Frontal cortex (tissue), 4 donors: ENCODE measurements at places on chromosomes 1 and 21. TPM values are rescaled to one million over a fixed set of nuclear protein-coding genes. Genes with fewer than 3 reads are reported as not detected.

Gene SLAMF7
- not detected for total RNA-seq

Gene GREM2
- total RNA-seq: 14.7 TPM

Gene FMO1
- total RNA-seq: 3.7 TPM

Gene LIN28A
- not detected for total RNA-seq

Gene CYP4Z1
- total RNA-seq: 0.41 TPM
